SJSA1 (cell line): ENCODE measurements at places on chromosomes 2 and 18. TPM values are rescaled to one million over a fixed set of nuclear protein-coding genes. Genes with fewer than 3 reads are reported as not detected.

The CTAGE1 gene
- total RNA-seq = 0.11 TPM in 1 of 2 replicates, not detected in the other

The MC4R gene
- total RNA-seq = not detected in 2 replicates

The TMEM182 gene
- total RNA-seq = 2.9 and 3.7 TPM in 2 replicates

The ANKRD30B gene
- total RNA-seq = not detected in 2 replicates

The NEU4 gene
- not detected in 2 replicates for total RNA-seq

The NBEAL1 gene
- 15.1 and 18.1 TPM in 2 replicates for total RNA-seq

The TBR1 gene
- total RNA-seq = 0.03 TPM in 1 of 2 replicates, not detected in the other

The TRIM43B gene
- total RNA-seq = not detected in 2 replicates

The D2HGDH gene
- total RNA-seq = 7.4 and 26.9 TPM in 2 replicates

The UBR3 gene
- 25.0 and 29.7 TPM in 2 replicates for total RNA-seq

The C2orf72 gene
- 0.41 TPM in 1 of 2 replicates, not detected in the other for total RNA-seq

The UGT1A3 gene
- not detected in 2 replicates for total RNA-seq

DNA sequence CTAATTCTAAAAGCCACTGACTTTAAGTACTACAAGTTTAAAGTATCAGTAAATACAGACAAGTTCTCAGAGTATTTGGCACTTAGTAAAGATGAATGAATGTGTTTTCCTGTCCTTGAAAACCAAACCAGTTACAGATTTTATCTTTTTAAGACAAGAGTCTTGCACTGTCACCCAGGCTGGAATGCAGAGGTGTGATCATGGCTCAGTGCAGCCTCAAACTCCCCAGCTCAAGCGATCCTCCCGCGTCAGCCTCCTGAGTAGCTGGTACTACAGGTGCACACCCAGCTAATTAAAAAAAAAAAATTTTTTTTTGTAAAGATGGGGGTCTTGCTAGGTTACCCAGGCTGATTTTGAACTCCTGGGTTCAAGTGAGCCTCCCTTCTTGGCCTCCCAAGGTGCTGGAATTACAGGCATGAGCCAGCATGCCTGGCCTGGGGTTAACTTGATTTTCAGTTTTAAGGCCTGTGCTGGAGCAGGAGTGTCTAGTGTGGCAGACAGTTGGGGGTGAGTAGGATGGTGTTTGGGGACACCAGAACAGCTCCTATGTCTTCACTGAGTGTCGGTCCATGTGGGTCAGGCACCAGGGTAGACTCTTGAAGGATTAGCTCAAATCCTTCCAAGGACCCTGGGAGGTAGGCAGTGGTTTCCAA lies 9.7 kb downstream of the RPS7 start:
- no peak for DNase-seq

- DNase-seq = no peak
Measured at GRCh38 chr18:10340821-10341220, 113.6 kb upstream of the APCDD1 start.

GRCh38 chr2:45176390-45176789 lies 167.1 kb upstream of the SIX2 start:
- no peak for DNase-seq

DNA sequence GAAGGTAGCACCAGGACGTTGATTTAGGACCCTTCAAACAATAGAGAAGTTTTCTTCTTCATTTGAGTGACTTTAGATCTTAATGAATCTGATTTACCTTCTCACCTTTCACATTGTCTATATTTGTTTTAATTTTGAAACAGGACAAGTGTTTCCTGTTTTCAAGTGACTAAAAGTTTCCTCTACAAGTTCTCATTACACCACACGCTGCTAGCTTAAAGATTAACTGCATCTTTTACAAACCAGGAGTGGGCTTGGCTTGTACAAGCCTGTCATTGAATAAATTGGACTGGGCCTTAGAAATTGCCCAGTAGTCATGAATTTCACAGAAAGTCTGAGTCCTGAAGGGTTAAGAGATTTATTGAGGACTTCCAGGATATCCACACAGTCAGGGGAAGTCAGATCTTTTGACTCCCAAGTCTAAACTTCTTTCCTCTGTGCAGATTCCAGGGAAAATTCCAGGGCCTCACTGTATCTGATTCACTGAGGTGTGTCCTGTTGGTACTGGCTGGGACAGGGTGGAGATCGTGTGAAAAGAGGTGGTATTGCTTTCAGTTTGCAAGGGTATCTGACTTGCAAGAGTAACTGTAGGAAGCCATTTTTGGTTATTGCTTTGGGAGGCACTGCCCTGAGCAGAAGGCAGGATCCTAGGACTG lies 3.4 kb downstream of the SGPP2 start:
- no peak for DNase-seq

GRCh38 chr2:50111067-50111466 lies 920.9 kb downstream of the NRXN1 start:
- DNase-seq = no peak

GRCh38 chr2:174673440-174673839 lies 75.8 kb upstream of the WIPF1 start:
- no peak for DNase-seq

- DNase-seq = no peak
Measured at GRCh38 chr2:54757500-54757899, 34.0 kb downstream of the EML6 start.

GRCh38 chr2:441258-442022 lies 153.5 kb upstream of the ALKAL2 start:
- no peak for DNase-seq

- no peak for DNase-seq
Measured at GRCh38 chr2:9734308-9734707, 103.5 kb upstream of the YWHAQ start.

GRCh38 chr2:130830538-130830937 lies 6.2 kb upstream of the ARHGEF4 start:
- no peak for DNase-seq

DNA sequence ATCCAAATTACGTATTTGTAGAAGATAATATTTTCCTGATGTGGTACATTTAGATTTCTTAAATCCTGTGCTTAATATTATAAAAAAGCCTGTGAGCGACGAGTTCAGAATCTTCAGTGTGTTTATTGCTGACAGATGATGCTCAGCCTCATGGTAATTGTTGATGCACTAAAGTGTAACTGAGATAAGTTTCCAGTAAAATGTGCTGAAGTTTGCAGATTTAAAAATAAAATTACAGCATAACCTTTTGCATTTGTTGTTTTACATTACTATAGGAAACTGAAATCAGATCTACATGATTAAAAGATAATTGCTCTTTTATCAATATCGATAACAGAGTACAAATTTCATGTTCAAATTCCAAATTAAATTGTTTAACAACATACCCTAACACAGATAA lies 307.6 kb downstream of the FIGN start:
- no peak for DNase-seq

DNA sequence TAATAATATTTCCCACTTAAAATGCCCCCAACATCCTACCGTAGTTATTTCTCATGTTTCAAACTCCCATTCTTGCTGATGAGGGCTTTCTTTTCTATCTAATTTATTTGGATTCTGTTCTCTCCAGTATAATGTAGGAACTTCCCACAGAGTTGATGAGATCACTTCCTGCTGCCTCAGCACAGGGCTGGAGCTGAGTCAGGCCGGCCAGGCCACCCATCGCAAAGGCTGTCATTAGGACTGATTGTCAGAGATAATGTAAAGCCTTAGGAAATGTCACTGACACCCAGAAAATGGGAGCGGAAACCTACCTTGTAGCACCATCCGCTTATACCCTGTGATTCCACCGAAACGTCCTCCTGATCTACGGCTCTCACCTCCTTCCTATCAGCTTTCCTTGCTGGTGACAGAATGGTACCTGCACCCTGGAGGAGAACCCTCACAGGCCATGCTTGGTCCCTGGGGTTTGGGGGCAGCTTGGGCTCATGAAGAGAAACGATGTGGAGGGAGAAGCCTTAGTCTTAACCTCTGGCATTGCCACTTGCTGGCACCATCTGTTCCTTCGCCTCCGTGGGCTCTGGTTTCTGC lies 672.8 kb upstream of the ID2 start:
- peak; percentile 44 for DNase-seq

GRCh38 chr2:239005586-239005985 lies 157.7 kb downstream of the TWIST2 start:
- no peak for DNase-seq

GRCh38 chr2:43493954-43494353 lies 101.9 kb downstream of the THADA start:
- no peak for DNase-seq

- no peak for DNase-seq
Measured at GRCh38 chr18:70380915-70381896, 92.4 kb downstream of the SOCS6 start.

DNA sequence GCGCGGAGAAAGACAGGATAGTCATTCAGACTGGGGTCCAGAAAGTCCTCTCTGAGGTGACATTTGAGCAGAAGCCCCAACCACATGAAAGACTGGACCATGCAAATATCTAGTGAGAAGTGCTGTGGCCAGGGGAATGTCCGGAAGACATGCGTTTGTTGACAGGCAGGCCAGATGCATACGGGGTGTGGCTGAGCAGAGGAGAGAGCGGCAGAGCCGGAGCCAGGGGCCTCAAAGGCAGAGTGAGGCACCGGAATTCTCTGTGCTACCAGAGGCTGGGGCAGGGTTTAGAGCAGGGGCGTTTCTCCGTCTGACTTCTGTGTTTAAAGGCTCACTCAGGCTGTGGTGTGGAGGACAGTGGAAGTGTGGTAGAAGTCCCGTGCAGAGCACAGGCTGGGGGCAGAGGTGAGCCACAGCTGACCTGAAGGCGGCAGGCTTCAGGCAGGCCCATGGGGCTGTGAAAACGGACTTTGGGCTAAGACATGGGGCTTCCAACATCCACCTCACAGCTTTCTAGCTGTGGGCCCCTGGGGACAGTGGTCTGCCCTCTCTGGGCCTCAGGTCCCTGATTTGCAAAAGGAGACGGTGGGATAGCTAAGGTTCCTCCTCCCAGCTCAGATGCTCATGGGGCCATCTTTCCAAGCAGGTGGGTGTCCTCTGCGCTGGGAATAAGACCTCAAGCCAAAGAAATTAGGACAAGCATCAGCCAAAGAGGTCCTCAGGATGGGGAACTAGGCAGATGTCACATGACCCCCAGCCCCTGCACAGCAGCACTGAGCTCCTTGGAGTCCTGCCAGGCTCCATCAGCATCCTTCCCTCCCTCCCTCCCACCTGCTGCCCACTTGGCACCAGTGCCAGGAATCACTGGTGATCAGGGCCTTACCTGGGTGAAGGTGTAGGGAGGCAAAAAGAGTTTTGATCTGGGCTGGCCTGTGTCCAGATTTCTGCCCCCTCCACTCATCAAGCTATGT lies 11.2 kb downstream of the RUFY4 start:
- no peak for DNase-seq

DNA sequence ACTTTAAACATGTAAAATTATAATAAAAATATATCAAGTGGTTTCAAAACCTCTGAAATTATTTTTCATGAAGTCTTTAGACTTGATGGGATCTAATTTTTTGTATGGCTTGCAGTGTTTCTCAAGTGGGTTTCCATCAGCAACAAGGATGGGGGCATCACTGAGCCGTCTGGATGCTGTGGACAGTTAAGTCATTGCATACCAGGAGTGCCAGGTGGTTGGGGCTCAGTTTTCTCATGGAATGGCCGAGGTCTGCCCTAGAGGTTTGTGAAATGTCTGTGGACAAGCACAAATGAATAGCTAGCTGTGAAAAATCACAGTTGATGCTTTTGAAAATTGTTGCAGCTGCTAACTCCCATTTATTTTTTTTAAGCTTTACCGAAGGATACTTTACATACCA lies 1.7 kb downstream of the PRELID3A start:
- DNase-seq = no peak

- DNase-seq = no peak
Measured at GRCh38 chr2:3299703-3300102, 77.9 kb downstream of the EIPR1 start.

- no peak for DNase-seq
Measured at GRCh38 chr2:242035858-242036652, 166.5 kb downstream of the RTP5 start.

- DNase-seq = no peak
Measured at GRCh38 chr2:201900362-201900761, 94.0 kb downstream of the CDK15 start.

- DNase-seq = no peak
Measured at GRCh38 chr18:42576124-42576523, 539.4 kb downstream of the RIT2 start.

GRCh38 chr2:74603282-74604000 lies 44.7 kb downstream of the M1AP start:
- DNase-seq = no peak

DNA sequence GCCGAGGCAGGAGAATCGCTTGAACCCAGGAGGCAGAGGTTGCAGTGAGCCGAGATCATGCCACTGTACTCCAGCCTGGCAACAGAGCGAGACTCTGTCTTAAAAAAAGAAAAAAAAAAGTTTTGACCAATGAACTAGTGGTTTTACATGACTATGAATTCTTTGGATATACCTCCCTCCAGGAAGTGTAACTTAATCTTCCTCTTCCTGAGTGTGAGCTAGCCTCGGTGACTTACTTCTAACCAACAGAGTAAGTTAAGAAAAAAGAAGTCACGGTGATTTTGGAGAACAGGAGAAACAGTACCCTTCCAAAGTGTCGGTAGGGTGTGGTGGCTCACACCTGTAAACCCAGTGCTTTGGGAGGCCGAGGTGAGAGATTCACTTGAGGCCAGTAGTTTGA lies 7.1 kb downstream of the TIA1 start:
- no peak for DNase-seq

GRCh38 chr2:63743982-63744966 lies 97.4 kb upstream of the UGP2 start:
- no peak for DNase-seq

GRCh38 chr2:211454679-211455078 lies 898.3 kb downstream of the CPS1 start:
- DNase-seq = no peak

GRCh38 chr2:202237787-202238233 lies 587 bp downstream of the SUMO1 start:
- peak; percentile 53 for DNase-seq

DNA sequence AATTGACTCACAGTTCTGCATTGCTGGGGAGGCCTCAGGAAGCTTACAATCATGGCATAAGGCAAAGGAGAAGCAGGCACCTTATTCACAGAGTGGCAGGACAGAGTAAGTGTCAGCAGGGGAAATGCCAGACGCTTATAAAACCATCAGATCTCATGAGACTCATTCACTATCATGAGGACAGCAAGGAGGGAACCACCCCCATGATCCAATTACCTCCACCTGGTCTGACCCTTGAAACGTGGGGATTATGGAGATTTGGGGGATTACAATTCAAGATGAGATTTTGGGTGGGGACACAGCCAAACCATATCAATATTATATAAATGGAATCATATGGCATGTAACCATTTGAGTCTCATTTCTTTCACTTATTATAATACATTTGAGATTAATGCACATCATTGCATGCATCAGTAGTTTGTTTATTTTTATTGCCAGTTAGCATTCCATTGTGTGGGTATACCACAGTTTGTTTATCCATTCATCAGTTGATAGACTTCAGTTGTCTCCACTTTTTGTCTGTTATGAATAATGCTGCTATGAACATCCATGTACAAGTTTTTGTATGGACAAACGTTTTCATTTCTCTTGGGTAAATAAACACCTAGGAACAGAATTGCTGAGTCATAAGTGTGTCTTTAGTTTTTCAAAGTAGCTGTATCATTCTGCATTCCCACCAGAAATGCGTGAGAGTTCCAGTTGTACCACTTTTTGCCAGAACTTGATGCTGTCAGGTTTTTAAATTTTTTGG lies 5.8 kb upstream of the SRBD1 start:
- DNase-seq = peak; percentile 69

- no peak for DNase-seq
Measured at GRCh38 chr2:24638568-24638967, 147.5 kb downstream of the NCOA1 start.

GRCh38 chr18:52694804-52695203 lies 354.8 kb downstream of the DCC start:
- DNase-seq = no peak

GRCh38 chr18:43882358-43883055 lies 605.2 kb upstream of the SYT4 start:
- no peak for DNase-seq
